ENCODE measurements at places on chromosomes 4 and X. TPM values are rescaled to one million over a fixed set of nuclear protein-coding genes. Genes with fewer than 3 reads are reported as not detected.

Gene NAAA
- 11.8 TPM for total RNA-seq

DNA sequence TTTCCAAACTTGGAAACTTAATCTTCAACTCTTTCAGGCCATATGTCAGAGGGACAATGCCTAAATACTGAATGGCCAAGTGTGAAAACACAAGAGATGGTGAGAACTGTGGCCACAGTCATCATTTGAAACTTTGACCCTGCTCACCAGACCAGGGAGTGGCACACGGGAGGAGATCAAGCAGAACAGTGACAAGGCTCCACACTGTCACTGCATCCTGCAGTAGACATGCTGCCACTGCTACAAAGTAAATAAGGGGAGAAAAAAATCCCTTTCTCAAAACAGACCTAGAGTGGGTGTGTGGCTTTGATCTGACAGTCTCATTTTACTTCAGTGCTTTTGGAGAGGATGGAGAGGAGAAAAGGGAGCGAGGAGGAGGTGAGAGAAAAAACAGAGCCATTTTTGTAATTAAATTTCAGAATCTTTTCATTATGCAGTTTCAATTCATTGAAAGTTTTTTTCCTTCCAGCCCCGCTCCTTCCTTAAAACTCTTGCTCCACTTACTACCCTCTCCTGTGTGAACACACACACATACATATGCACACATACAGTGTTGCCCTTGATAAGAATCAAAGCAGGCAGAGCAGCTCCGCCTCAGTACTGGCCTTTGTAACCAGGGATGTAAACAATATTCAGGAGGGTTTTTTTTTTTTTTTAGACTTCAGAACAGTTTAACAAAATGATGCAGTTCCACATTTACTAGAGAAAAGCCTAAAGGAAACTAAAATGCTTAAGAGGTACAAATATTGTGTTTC lies 34.4 kb downstream of the NEXMIF start:
- DNase-seq: no peak

Gene SPARCL1
- 0.18 TPM for total RNA-seq

DNA sequence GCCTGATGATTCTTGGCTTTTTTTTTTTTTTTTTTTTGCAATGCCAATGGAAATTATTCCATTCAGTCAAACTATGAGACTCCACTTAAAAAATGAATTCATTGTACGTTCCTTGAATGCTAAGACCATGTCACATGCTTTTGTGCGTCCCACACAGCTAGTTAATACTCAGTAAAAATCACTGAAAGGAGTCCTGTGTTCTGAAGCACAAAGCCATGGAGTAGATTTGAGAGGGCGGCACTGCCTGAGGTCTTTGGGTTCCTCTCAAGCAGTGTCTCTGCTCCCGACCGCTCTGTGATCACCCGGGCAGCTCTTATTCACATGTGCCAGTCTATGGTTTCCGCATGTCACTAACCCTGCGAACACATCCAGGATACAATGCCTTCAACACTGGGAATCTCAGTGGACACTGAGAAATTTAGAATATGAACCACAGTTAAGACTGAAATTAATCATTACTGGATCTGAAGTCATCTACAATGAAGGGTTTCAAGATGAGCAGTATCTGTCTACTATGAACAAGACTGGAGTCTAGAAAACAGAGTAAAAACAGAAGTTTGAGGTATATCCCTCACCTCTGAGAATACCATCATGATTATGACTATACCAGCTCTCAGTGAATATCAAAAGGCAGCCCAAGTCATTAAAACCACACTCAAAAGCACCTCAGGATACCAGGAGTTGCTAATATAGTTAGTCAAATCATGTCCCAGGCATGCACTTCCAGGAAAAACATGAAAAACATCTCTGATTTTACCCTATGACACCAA lies 193.0 kb downstream of the MGST2 start:
- DNase-seq: no peak

DNA sequence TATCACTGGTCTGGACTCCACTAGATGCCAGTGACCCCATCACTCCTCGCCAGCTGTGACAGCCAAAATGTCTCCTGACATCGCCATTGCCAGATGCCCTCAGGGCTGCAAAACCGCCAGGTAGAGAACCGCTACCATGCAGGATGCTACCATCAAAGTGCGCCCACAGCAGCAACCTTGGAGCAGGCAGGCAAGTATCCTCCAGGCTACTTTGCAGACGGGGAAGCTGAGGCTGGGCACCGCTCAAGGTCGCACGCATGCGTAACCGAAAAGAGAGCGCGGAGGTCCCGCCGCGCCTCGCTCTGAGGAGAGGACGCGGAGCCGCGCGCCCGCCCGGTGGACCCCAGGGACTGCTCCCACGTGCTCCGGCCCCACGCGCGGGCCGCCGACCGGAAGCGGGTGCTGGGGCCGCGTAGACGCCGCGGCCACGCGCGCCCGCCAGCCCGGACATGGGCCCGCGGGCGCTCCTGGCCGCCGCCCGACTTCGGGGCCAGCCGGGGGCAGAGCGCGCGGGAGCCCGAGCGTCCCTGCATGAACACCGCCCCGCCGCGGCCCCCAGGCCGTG lies at the start of gene STS:
TSS of gene STS (plus strand) at position 300 of the 565 bp plus-strand sequence. CDS start 105,488 bp downstream, outside the sequence.
- DNase-seq: peak; percentile 51

Gene AMMECR1
- total RNA-seq: 11.2 TPM

GRCh38 chr4:120921456-120922380 lies 808 bp downstream of the PRDM5 start:
- DNase-seq: peak; percentile 77

Data from SJCRH30 (cell line).